ENCODE measurements at places on chromosomes 3 and 15. TPM values are rescaled to one million over a fixed set of nuclear protein-coding genes. Genes with fewer than 3 reads are reported as not detected.

GRCh38 chr3:174409086-174409743 lies 449.9 kb upstream of the NAALADL2 start:
- no peak for DNase-seq

CYP1A2 gene
- total RNA-seq: not detected

DNA sequence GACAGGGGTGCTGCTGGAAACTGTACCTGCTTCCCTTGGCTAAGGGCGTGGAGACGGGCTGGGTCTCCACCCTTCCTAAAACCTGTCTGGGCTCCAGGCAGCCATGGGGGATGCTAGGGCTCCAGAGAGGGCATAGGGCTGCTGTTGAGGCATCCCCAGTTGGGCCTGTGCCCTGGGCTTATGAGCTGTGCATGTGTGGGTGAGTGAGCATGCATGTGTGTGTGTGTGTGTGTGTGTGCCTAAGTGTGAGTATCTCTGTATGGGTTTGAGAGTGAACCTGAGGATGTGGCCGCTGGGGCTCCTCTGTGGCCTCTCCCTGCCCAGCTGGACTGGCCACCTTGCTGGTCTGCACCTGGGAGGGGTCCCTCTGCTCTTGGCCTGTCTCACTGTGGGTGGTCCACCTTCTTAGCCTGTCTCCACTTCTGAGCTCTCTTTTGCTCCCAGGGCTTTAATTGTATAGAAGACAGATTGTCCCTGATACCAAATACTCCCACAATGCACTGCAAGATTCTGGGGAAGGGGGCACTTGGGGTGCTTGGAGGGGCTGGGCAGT lies 11.9 kb upstream of the TMEM115 start:
- DNase-seq: peak; percentile 23

IQSEC1 gene
- total RNA-seq: 14.3 TPM

GRCh38 chr15:69881766-69882165 lies 216.0 kb downstream of the TLE3 start:
- peak; percentile 51 for DNase-seq

DNA sequence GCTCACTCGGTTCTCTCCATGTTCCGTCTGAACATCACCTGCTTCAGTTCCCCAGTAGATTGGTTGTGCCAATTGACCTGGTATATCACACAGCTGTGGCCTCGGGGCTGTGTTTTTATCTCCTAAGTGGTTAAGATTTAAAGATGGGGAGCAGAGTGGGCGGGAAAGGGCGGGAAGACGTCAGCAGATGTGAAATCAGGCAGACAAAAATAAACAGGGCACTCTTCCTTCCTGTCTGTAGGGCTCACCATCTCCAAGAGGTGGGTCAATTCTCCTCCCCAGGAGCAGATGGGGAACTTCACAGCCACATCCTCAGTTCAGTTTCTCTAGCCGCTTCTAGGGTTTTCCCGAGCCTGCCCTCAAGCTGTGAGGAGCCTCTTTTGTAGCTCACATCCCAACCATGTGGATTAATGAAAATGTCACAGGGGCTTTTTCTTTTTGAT lies 26.8 kb upstream of the LIMD1 start:
- no peak for DNase-seq
